ENCODE measurements at places on chromosomes 2 and 18.

GRCh38 chr2:126704434-126705160, 48.6 kb downstream of the GYPC start:
- peak; percentile 80 for DNase-seq

GRCh38 chr2:203451689-203452088, 83.4 kb downstream of the RAPH1 start:
- DNase-seq = peak; percentile 68

- peak; percentile 81 for DNase-seq
Measured at GRCh38 chr2:168348076-168348475, 100.7 kb upstream of the STK39 start.

DNA sequence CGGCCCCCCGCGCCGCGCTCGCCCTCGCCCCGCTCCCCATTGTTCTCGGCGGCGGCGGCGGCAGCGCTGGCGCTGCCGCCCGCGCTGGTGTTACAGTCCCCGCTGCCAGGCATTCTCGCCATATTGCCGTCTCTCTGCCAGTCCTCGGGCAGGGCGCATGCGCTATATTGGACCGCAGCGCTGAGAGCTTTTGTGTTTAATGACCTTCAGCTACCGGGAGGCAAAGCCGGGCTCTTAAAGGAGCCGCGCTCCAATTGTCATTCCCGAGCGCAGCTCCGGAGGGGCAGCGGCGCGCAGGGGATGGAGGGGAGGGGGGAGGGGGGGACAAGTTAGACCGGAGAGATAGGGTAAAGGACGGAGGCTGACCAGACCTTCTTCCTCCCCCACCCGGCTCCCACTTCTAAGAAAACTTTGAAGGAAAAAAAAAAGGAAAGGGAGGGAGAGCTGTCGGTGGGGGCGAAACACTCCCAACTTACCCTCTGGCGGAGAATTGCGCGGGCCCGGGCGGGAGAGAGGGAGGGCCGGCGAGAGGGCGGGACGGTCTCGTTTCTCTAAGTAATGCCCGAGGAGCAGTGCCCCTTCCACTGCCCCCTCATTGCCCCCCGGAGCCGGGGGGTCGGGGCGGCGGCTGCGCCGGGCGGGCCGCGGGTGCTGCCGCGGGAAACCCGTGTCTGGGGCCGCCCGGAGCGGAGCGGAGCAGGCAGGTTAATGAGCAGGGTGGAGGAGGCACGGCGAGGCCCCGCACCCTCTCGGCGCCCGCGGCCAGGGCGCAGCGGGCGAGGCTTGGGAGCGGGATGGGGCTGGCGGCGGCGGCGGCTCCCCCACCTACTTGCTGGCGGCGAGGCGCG, at the start of gene KCTD1:
TSS of gene KCTD1 (minus strand) at position 139 of the 848 bp plus-strand sequence. CDS start at position 122, 17 bp downstream.
- DNase-seq = peak; percentile 90

- DNase-seq = peak; percentile 63
Measured at GRCh38 chr2:174617120-174617519, 19.5 kb upstream of the WIPF1 start.

DNA sequence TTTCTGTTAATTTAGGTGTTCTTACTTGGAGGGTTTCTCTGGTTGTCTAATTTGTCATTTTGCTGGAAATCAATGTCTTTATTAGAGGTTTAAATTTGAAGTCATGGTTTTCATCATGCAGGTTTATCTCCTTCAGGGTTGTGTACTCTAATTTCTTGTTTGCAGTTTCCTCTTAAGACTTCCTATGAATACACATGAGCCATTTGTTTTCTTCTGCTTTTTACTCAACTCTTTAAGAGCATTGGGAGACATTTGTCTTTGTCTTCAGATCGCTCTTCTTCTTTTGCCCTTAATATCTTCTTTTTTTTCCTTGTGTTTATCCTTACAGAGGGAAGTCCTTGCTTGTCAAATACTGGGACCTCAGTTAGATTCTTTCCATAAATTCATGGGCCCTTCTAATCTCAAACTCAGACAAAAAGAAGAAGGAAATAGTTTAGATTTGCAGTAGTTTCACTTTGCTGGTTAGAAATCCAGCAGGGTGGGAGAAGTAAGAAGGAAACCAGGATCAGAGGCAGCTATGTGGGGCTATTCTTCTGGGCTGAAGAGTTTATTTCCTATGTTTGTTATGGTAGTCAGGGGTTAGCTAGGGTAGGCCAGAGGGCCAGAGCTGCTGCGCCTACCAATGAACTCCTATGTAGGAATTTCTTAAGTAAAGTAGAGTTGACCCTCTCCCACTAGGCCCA, 176.6 kb downstream of the DYSF start:
- no peak for DNase-seq

- DNase-seq = no peak
Measured at GRCh38 chr2:174750923-174751441, 13.3 kb downstream of the CHRNA1 start.
